ENCODE measurements at places on chromosomes 11 and 22. TPM values are rescaled to one million over a fixed set of nuclear protein-coding genes. Genes with fewer than 3 reads are reported as not detected.
A peak's percentile ranks its signal among the peaks of the same experiment; 100 is the strongest.

- no peak for DNase-seq
These were observed 16.7 kb downstream of the OR4C3 start for GRCh38 chr11:48341466-48341865.

DNA sequence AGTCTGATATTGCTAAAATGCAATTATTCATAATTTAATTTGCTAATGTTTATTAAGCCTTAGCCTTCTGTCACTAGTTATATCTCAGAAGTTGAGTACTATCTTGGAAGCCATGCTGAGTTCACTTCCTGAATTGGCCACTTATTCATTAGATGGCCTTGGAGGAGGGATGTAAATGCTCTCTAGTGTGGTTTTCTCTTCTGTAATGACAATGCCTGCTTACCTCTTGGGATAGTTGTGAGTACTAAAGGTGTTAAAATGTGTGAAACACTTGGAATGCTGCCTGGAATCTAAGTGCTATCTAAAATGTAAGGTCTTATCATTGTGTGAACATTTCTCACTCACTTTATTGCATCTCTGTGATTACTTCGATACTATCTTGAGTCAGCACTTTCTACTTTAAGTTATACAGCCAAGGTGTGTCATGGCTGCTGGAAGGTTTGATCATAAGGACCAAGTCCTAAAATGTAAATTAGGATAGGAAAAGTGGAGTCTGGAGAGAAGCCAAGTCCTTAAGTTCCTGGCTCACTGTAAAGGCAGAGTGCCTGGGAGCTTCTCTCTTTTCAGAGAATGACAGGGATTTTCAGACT is 12.4 kb downstream of the GLYATL2 start:
- DNase-seq = peak; percentile 9

GRCh38 chr11:60455531-60456042 is at the start of gene MS4A1:
Gene MS4A1 (plus strand): TSS chr11:60455847. CDS start chr11:60462375, 6,528 bp downstream.
- peak; percentile 8 for DNase-seq

DNA sequence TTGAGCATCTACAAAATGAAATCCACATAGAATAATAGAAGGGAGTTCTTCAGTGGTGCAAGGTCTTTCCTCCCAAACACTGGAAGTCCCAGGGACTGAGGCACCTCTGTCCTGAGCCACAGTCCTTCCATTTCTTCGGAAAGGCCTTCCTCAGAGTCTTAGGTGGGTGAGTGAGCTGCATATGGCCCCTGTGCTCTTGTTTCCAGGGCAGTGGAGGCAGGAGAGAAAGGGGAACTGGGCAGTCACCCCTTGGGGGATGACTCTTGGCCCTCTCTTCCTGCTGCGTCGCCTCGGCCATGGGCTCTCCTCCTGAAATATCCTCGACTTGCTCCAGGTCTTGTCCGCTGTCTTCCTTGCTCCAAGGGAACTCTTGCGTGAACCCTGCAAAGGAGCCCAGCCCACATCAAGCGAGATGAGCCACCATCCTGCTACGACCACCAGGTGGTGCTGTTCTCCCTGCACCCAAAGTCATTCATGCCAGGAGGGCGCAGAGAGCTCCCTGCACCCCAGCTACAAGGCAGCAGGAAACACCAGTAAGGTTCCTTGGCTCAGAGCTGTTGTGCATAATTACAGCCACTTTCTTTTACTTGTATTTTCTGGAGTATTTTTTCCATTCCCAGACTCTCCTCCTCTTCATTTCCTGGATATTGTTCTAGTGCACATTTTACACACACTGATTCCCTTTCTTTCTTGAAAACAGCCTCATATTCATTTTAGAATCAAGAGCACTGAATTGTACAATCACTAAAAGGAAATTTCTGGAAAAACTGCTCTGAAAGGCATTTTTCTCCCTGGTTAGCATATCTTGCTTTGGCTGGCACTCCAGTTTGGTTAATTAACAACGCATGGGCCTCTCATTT is 397.8 kb downstream of the OPCML start:
- DNase-seq = peak; percentile 50

DNA sequence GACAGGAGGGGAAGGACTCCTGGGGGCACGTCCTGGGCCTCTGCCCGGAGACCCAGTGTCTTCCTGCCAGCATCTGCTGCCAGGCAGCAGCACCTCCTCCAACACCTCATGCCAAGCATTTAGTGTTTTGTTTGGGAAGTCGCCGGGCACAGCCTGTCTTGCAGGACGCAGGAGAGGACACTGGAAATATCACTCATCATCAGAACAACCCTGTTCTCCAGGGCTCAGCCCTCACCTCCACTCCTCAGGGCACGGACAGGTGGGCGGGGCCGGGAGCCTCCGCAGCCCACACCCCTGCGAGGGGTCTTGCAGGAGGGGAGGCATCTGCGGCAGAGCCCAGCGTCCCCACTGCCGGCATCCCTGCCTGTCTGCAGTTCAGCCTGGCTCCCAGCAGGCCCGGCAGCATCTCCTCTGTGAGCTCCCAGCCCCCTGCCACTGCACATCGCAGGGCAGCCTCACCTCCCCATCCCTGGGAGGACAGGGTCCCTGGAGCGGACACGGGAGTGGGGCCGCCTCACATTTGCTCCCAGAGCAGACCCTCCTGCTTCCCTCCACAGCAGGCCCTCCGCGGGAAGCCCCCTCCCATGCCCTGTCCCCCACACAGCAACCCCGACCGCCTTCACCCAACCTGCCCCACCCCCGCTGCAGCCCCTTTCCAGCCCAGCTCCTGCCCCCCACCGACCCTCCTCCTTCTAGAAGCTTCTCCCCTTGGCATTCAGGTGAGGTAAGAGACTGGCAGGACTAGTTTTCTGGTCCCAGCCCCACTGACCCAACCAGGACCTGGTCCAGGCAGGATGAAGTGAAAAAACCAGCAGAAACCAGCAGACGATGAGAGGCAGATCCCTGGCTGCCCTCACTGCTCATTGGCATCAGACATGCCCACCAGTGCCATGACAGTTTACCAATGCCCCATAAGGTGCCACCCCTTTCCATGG is 72.7 kb downstream of the BRD1 start:
- DNase-seq = no peak

DNA sequence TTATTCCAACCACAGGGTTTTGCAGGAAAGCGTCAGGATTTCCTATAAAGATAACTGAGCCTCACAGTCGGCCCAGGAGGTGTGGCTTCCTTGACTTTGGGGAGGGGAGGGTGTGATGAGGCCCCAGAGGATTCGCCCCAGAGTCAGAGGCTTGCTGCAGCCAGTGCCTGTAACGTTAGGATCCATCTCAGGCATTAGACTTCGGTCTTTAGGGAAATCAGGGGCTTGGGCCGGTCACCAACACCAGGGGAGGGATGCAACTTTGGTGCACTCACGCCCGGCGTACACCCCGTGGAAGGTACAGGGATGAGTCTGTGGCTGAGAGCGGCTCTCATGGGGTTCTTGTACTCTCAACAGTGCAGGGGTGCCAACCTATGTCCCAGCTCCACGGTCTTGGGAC is 5.7 kb upstream of the ANO1 start:
- no peak for DNase-seq

DNA sequence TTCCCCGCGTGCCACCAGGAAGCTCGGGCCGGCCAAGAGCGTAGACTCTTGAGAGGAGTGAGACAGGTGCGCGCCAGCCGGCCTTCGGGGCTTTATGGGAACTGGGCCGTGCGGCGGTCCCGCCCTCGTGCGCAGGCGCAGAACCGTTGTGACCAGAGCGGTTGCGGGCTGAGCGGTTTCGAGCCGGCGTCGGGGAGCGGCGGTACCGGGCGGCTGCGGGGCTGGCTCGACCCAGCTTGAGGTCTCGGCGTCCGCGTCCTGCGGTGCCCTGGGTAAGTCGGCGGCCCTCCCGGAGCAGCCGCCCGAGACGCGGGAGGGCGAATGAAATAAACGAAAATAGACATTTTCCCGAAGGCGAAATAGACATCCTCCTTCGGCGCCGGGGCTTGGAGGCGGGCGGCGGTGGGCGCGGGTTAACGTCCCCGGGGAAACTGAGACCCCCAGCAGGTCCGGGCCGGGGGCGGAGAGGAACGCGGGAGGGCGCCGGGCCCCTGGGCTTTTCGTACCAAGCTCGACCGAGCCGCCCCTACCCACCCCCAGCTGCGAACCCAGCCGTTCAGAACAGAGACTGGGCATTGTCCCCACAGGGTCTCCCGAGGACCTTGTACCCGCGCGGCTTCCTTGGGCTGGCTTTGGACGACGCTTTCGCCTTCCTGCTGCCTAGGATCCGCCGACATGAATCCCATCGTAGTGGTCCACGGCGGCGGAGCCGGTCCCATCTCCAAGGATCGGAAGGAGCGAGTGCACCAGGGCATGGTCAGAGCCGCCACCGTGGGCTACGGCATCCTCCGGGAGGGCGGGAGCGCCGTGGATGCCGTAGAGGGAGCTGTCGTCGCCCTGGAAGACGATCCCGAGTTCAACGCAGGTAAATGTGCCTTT is at the start of gene ASRGL1:
ASRGL1 (plus strand) TSS at position 146 of the 879 bp plus-strand sequence; CDS start at position 676, 530 bp downstream.
- peak; percentile 92 for DNase-seq

DNA sequence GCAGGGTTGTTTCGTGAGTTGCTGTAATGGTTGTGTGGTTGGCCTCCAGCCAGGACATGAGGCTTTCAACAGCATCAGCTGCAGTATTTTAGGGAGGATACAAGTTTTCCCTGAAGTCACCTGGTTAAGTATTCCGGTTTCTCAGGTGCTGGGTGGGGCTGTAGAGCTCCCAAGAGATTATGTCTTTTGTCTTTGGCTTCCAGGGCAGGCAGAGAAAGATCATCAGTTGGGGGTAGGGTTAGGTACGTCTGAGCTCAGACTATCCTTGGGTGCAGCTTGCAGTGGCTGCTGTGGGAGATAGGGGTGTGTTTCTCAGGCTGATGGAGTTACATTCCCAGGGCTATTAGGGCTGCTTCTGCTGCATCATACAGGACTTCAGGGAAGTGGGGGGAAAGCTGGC is 47.5 kb upstream of the MRGPRX1 start:
- no peak for DNase-seq

DNA sequence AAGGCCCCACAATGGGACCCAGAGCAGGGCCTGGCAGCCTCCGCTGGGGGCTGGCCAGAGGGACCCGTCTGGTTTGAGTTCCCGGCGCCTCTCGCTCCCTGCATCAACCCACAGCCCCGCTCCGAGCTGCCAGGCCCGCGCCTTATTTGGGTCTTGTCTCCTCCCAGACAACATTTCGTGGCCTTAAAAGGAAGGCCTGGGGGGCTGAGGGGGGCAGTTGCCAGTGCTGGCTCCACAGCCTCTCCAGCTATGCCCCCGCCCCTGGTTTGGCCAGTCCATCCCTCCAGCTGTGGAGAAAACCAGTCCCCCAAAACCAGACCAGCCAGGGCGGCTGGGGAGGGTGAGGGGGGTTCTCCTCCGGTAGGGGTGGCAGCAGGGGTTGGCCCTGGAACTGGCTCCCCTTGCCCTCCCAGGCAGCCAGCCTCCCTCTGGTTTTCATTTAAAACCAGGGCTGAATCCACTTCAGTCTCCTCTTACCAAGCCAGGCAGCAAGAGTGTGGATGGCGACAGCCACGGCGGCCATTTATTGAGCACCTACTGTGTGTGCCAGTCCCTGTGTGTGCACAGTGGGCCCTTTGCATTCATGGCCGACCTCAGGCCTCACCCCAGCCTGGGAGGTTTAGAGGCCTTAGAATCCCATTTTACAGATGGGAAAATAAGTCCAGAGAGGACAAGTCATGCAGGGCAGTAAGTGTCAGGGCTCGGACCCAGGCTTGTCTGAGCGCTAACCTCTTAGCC is 18.6 kb downstream of the EMID1 start:
- DNase-seq = peak; percentile 33

DNA sequence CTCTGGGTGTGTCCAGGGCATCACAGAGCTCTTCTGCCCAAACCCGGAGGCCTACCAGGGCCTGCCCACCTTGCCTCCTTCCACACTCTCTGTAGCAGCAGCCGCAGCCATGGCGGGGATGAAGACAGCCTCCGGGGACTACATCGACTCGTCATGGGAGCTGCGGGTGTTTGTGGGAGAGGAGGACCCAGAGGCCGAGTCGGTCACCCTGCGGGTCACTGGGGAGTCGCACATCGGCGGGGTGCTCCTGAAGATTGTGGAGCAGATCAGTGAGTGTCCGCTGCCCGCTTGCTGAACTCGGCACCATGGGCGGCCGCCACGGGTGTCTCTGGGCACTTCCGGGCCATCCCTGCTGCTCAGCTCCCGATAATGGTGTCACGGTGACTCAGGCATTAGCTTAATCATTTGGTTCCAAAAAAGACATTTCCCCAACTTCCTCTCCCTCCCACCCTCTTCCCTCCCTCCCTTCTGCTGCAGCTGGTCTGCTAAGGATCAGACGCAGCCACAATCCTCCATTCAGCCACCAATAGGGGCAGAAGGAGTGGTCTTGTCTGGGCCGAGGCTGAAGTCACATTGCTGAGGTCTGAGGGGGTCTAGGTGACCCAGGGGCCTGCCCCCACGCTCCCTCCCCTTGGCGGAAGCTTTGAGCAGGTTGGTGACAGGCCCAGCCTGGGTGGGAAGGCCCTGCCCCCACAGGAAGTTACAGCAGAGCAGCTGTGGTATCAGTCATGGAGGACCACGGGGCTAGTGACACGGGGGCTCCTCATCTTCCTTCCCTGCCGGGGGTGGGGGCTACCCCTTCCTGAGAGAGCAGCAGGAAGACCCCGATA is 950 bp downstream of the FERMT3 start:
- peak; percentile 74 for DNase-seq

- DNase-seq = no peak
These were observed 75.9 kb downstream of the FAM83F start for GRCh38 chr22:40070701-40071100.

DNA sequence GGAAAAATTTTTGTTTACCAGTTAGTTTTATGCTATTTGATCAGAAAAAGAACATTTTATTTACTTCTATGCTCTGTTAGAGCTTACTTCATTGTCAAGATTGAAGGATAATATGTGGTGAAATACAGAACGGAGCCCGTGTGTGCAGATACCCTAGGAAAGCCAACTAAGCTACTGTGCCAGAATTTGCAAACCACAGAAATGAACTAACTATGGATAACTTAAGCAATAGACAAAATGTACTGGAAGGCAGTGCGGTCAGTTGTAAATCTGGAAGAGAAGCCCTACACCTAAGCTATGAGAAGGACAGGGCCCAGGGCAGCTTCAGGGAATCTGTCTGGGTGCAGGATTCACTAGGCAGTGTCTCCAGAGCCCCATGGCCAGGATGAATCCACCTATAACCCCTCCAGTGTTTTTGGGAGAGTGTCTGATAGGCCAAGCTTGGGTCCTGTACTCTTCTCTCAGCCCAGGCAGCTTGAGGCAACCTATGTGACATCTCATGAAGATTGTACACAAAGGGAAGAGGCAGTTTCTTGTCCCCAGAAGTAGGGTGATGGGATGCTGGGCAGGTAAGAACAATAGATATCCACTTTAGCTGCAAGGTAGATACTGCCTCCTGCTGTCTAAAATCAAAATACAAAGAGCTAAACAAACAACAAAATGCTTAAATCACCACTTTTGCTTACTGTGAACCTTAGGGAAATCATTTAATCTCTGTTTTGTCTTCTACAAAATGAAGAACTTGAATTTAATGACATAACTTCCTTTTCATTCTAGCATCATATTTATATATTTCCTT is 12.1 kb downstream of the MMP7 start:
- no peak for DNase-seq

- no peak for DNase-seq
These were observed 6.3 kb downstream of the OR10A4 start for GRCh38 chr11:6882751-6883150.

SVIP gene
- total RNA-seq = 13.0 TPM

SCN2B gene
- total RNA-seq = not detected

TIRAP gene
- total RNA-seq = 19.9 TPM

MN1 gene
- total RNA-seq = 2.6 TPM

PACSIN3 gene
- total RNA-seq = 12.5 TPM

NOX4 gene
- 2.9 TPM for total RNA-seq

MMP13 gene
- total RNA-seq = not detected

USP2 gene
- 21.9 TPM for total RNA-seq
